ENCODE measurements at places on chromosomes 3 and 15.
A peak's percentile ranks its signal among the peaks of the same experiment; 100 is the strongest.

DNA sequence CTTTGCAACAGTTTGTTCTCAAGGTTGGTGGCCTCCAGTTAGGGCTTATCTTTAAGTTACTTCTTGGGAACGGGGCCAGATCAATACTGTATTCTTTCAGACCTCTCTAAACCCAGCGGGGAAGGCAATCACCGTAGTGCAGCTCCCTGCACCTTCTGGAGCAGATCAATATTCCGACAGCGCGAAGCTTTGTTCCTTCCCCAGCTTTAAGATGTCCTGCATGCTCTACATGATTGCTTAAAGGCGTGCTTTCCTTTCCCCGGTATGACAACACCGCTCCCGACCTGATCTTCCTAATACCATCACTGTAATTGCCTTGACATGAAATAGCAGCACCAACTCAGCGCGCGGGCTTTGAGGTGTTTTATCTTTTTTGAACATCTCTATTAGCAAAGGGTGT is 755.2 kb downstream of the NR2F2 start:
- DNase-seq = no peak

DNA sequence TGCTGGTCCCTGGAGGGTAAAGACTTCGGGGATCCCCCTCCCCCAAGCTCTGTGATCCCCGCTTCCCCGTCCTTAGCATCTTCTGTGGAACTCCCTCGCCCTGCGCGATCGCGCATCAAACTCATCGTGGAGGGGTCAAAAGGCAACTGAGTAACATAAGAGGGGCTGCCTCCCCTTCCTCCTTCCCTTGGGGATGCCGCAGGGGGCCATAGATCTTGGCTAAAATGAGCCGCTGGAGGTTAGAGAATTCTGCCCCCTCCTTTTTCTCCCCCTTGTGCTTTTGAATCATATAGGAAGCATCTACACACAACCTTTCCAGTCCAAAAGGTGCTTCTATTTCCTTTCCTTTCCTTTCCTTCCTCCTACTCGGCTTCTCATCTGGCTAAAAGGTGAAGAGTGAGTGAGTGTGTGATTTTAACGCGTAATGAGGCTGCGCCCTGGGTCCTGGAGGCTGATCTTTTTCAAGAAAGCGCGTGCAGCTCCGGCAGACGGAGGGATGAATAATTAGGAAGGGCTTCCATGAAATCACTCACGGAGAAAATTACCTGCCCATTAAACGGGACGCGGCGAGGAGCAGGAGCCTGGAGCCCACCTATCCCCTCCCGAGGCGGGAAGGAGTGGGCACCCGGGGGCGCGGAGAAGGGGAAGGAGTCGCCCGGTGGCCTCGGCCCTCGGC is 831 bp upstream of the ROBO2 start:
- DNase-seq = no peak

GRCh38 chr3:72661115-72661457 is 187.2 kb downstream of the SHQ1 start:
- no peak for DNase-seq

GRCh38 chr3:73557986-73558726 is 66.6 kb downstream of the PDZRN3 start:
- DNase-seq = no peak

- DNase-seq = peak; percentile 94
These were observed 19.0 kb upstream of the MCF2L2 start for GRCh38 chr3:183447206-183448001.

DNA sequence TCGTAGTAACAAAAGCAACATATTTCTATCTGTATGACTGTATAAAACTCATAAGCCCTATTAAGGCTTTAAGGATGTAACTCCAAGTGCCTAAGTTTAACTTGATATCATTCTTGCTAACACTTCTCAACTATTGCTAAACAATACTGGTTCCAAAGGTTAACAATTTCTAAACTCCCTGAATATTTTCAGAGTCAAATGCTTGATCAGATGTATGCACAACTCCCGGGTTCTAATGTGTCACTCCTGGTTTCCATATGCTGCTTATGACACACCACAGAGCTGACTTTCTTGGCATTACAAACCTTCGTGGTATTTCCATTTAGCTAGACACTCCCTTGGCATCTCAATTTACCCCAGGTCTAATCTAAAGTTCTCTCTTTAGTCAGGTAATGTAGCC is 26.3 kb downstream of the DZIP1L start:
- no peak for DNase-seq

GRCh38 chr3:29275309-29275708 is 5.6 kb upstream of the RBMS3 start:
- DNase-seq = no peak

GRCh38 chr3:131928593-131928992 is 106.2 kb downstream of the CPNE4 start:
- DNase-seq = no peak

DNA sequence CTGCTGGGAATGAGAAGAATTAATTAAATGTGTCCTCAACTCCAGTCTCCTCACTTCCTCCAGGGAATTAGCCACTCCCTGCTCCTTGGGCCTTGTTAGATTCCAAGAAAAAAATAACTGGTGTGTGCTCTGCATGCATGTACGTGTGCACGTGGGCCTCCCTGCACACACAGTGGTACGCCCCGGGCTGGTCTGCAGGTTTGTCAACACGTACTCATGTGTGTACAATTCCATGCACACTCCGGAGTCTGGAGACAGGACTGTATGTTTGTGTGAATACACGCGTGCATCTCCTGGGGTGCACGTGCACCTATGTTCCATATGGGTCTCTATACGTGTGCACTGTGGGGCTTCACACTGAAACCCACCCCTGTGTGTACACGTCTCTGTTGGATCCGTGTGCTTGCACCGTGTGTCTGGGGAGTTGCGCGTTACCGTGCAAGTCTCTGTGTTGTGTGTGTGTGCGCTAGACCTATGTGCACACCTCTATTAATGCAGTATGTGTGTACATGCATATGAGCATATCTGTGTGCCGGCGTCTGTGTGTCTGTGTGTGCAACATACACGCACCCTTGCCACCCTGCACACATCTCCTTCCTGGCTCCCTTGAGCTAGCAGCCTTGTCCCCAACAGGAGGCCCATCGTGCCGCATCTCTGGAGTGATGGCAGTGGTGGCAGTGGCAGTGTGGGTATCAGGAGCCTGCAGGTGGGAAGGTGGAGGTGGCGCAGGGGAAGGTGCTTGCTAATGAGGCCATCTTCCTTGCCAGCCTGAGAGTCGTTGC is 210.1 kb downstream of the TBC1D2B start:
- no peak for DNase-seq

DNA sequence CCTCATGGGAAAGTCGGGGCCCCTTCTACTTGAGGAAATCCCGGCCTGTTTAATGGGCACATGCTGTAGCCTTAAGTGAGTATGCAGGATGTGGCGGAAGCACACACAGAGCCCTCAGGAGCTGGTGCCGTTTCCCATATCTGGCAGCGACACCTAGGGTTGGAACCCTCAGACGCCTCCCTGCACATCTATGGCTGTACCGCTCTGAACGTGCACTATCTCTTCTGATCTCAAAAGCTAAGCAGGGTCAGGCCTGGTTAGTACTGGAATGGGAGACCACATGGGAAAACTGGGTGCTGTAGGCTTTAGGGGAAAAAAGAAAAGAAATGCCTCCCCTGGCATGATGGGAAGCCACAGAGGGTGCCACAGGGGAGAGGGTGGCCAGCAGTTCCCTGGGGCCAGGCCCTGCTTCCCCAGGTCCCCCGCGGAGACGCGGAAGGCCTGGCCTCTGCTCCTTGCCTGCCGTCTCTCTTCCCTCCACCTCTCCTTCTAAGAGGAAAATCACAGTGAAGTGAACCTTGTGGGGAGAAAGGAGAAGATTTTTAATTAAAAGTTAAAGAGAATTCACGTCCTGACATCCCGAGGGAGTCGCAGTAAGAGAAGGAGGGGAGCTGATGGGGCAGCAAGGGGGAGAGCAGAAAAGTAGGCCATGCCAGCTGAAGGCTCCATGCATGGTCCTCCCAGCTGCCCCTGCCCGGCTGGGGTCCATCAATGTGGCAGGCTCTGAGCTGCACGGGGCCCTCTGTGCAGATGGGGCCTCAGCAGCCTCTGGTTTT is 60.5 kb upstream of the TMEM115 start:
- no peak for DNase-seq

- no peak for DNase-seq
These were observed 161.2 kb downstream of the ALCAM start for GRCh38 chr3:105527949-105528348.

GRCh38 chr15:50828610-50829206 is 63.2 kb upstream of the SPPL2A start:
- no peak for DNase-seq

- no peak for DNase-seq
These were observed 73.4 kb upstream of the BNIP2 start for GRCh38 chr15:59762558-59762957.

DNA sequence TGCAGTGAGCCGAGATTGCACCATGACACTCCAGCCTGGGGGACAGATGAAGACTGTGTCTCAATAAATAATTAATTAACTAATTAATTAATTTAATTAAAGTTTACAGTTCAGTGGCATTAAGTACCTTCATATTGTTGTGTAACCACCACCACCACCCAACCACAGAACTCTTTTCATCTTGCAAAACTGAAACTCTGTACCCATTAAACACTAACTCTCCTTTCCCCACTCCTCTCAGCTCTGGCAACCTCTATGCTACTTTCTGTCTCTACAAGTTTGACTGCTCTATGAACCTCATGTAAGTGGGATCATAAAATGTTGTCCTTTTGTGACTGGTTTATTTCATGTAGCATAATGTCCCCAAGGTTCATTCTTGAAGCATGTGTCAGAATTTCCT is 259.3 kb upstream of the MDFIC2 start:
- DNase-seq = no peak

- no peak for DNase-seq
These were observed 272.7 kb downstream of the MECOM start for GRCh38 chr3:169390741-169391305.

- no peak for DNase-seq
These were observed 68.5 kb downstream of the CPN2 start for GRCh38 chr3:194282436-194283122.

GRCh38 chr15:49154359-49154758 is 1.0 kb downstream of the COPS2 start:
- DNase-seq = no peak

DNA sequence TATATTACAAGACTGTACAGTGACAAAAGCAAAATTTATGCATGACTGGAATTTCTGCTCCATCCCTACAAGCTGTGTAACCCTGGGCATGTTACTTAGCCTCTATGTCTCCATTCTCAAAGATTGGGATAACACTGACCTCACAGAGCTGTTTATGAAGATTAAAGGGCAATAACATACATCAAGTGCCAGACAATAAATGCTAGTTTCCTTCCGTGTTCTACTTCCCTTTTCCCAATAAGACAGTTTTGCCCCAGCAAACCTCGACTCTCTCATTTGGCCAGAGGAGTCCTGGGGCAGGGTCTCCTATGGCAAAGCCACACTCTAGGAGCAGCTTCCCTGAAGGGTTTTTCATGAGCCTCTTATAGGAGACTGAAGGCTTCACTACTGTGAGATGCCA is 7.5 kb downstream of the HEXA start:
- DNase-seq = no peak

- DNase-seq = no peak
These were observed 173.2 kb upstream of the PRICKLE2 start for GRCh38 chr3:64398476-64398875.

DNA sequence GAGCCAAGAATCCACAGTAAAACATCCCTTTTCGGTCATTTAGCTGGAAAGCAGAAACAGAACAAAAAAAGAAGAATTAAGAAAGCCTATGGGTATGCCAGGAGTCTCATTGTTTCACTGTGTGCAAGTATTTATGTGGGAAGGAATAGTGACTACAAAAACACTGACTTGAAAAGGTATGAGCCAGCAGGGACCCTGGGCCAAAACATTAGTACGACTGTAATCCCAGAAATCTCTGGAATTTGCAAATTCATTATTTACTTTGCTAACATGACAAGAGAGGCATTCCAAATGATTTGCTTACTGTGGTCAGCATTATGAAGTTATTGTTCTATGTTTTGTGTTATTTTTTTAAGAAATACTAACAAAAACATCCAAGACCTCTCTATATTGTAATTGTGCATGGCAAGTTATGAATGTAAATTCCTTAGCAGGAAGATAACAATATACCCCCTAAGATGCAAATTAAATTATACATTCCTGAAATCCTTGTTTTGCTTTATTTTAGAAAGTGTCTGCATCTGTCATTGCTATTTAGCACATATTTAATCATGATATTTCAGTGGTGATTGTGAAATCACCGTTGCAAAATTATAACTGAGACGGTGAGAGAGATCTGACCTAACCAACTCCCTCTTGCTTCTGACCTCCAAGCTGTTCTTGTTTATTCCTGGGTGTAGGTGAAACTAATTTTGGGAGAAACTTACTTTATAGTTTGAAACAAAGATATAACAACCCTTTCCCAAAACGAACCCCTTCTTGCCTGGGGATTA is 299.2 kb downstream of the ZPLD1 start:
- no peak for DNase-seq

DNA sequence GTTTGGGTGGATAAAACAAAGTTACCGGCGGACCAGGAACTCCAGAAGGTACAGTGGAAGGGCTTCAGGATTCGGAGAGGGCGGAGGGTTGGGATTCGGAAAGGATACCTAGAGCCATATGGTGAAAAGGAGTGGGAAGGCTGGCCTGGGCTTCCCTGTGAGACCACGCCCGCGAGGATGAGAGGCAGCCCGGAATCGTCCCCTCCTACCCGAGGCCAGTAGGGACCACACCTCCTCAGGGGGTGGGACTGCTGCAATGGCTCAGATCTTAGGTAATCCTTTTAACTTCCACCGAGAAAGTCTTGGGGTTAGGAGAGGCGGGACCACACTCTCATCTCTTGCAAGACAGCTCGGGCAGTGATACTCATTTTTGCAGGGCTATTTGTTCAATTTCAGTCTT is 511.3 kb downstream of the OCA2 start:
- DNase-seq = no peak

Data from NCI-H1930 (cell line).